HS-5 (cell line): ENCODE measurements at places on chromosomes 7 and 10.

DNA sequence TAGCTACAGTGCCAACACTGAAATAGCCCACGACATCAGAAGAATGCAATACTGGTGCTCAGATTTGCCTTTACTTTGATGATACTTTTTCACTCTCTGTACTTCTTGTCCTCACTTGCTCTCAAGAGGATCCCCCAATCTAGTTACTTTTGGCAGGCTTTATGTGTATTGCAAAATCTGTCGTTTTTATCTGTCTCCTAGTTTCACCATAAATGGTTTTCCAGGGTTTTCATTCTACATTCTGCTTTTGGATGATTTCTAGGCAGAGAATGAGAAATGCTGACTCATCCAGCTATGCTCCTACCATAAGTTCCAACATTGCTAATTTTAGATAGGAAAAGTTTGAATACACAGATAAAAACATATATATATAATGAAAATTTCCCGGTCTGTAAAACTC is 659.5 kb upstream of the NRG3 start:
- no peak for DNase-seq

- DNase-seq: no peak
Observed at GRCh38 chr7:44262031-44262430, 61.3 kb downstream of the YKT6 start.

- DNase-seq: no peak
Observed at GRCh38 chr7:27243340-27244163, 950 bp downstream of the EVX1 start.

DNA sequence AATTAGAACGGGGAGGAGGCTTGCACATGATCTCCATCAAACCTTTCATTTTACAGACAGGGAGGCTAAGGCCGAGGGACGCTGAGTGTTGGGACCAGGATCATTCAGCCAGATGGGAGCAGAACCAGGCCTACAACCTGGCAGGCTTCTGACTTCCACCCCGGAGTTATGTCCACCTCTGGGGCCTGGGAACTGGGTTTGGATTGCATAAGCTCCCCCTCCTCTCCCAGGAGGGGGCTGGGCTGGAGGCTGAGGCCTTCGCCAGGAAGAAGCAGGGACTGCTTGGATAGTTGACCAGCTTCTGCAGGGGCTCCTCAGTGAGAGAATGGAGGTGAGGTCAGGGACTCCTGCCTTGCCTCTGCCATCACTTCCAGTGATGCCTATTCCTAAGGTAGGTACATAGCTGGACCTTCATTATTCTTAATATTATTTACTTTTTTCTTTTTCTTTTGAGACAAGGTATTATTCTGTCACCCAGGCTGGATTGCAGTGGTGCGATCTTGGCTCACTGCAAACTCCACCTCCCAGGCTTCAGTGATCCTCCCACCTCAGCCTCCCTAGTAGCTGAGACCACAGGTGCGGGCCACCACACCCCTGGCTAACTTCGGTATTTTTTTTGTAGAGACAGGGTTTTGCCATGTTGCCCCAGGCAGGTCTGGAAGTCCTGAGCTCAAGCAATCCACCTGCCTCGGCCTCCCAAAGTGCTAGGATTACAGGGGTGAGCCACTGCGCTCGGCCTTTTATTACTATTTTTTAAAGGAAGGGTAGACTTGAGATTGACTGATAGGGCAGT is 1.3 kb downstream of the SNX10 start:
- no peak for DNase-seq

- DNase-seq: no peak
Observed at GRCh38 chr7:87342231-87342630, 3.2 kb upstream of the CROT start.

DNA sequence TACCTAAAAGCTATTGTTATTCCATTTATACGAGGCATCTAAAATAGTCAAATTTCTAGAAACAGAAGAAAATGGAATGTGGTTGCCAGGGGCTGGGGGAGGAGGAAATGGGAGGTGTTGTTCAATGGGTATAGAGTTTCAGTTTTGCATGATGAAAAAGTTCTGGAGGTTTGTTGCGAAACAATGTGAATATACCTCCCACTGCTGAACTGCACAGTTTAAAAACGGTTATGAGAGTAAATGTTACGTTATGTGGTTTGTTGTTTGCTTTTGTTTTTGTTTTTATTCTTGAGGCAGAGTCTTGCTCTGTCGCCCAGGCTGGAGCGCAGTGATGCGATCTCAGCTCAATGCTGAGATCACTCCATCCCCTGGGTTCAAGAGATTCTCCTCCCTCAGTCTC is 64.9 kb upstream of the NRBF2 start:
- no peak for DNase-seq

GRCh38 chr10:78185693-78186055 is 152.0 kb downstream of the RPS24 start:
- DNase-seq: no peak

- DNase-seq: no peak
Observed at GRCh38 chr7:32385316-32385956, 104.7 kb downstream of the LSM5 start.

DNA sequence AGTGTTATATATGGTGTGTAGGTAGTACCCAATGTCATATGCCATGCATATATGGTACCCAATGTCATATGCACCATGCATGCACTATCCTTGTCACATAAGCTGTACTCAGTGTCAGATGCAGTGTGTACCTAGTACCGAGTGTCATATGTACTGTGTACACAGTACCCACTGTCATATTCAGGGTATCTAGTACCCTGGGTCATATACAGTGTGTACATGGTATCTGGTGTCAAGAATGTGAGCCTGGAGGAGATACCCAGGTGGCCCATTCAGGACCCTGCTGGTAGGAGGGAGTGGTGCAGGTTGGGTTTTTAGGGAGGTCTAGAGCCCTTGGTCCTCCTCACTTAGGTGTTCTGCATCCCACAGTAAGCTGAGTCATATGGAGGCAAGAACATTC is 1.8 kb downstream of the ZMYND11 start:
- no peak for DNase-seq

- no peak for DNase-seq
Observed at GRCh38 chr7:82678716-82679115, 235.1 kb upstream of the CACNA2D1 start.

- DNase-seq: no peak
Observed at GRCh38 chr7:141630621-141631020, 71.3 kb downstream of the DENND11 start.

DNA sequence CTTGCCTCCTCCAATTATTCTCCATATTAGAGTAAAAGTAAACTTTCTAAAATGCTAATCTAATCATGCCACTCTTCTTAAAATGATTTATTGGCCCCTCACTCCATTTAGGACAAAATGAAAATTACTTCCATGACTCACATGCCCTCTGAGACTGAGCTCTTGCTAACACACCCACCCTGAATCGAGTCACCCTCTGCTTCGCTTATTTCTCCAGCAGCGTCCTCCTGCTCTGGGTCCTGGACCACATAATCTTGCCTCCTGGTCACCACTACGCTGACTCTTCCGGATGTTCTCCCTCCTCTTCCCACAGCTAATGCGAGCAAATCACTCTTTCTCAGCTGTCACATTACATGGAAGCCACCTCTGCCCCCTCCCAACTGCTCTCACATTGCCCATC is 384.0 kb upstream of the FZD8 start:
- DNase-seq: no peak

DNA sequence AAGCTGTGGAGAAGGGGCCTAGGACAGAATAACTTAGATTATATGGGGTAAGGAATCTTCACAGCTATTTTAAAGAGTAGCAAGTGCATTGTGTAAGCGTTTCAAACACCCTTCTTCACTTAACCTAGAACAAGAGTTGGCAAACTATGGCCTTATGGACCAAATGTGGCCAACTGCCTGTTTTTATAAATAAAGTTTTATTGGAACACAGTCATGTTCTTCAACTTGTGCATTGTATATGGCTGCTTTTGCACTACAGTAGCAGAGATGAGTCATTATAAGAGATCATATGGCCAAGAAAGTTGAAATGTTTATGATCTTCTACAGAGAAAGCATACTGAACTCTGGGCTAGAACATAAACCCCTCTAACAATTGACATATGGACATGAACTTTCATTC is 187.8 kb downstream of the ETV1 start:
- DNase-seq: no peak

DNA sequence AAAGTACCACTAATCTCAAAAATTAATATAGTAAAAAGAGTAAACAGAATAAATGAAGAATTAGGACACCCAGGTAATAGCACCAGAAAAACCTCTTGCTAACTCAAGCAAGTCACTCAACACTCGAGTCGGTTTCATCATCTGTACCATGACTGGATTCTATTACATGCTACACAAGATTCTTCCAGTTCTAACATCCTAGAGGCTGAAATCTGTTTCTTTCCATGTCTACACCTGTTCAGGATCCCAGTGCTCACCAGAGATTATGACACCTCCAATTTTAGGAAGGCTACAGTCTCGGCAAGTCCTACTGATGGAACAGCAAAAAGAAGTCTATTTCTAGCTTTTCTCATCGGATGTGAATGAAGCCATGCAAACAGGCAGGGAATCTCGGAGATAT is 95.3 kb upstream of the ANK3 start:
- DNase-seq: no peak

- DNase-seq: no peak
Observed at GRCh38 chr10:107741971-107742370, 577.5 kb upstream of the SORCS1 start.

DNA sequence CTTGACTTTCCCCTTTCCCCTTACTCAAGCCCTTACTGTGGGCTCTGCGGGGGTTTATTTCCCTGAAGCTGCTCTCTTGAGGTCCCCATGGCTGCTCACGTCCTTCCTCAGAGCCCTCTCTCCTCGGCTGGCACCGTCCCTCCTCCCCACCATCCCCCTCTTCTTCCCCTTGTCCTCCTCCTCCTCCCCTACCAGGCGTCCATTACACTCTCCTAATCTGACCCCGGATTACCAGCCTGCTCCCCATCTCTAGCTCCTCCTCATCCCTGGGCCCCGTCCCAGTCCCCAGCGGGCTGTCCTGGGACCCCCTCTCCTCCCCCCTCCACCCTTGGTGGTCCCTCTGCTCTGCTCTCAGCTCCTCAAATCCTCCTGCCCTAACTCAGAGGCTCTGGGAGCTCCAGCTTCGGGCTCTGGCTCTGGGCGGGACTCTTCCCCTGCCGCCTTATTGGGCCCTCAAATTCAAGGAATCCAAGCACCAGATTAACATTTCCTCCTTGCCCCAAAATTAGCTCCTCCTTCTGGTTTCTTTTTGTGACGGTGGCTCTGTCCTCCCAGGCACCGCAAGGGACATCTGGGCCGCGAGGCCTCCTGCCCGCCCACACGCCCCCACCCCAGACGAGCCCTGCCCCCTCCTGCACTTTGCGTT is 48.5 kb upstream of the LEP start:
- DNase-seq: no peak

GRCh38 chr10:92382631-92383030 is 91.7 kb downstream of the MARCHF5 start:
- DNase-seq: no peak

- DNase-seq: no peak
Observed at GRCh38 chr7:152132812-152133211, 107.3 kb downstream of the GALNT11 start.

- DNase-seq: no peak
Observed at GRCh38 chr10:103713676-103714075, 141.7 kb downstream of the SH3PXD2A start.

GRCh38 chr7:2863461-2864066 is 19.5 kb upstream of the GNA12 start:
- DNase-seq: peak; percentile 93

GRCh38 chr10:18195060-18195799 is 55.0 kb downstream of the CACNB2 start:
- no peak for DNase-seq

GRCh38 chr7:140923358-140924006 is 1.2 kb downstream of the BRAF start:
- DNase-seq: no peak

GRCh38 chr10:2772135-2772534 is 295.2 kb upstream of the PFKP start:
- DNase-seq: no peak

GRCh38 chr7:103560136-103560535 is 114.1 kb upstream of the SLC26A5 start:
- DNase-seq: no peak

DNA sequence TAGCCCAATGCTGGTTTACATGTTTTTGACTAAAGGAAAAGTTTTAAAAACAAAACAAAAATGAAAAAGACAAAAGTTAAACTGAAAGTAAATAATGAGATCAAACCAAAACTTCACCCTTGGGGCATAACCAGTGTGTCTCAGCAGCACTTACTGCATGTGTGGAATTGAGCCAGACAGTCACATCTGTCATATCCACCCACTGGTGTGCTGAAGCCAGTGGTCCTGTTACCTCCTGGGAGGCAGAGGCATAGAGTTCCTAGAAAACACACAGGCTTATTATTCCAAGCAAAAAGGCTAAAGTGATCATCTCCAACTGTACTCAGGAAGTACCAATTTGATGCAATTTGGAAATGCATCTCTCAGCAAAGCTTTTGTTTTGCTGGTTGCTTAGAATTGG is 40.4 kb downstream of the ASAH2 start:
- no peak for DNase-seq

DNA sequence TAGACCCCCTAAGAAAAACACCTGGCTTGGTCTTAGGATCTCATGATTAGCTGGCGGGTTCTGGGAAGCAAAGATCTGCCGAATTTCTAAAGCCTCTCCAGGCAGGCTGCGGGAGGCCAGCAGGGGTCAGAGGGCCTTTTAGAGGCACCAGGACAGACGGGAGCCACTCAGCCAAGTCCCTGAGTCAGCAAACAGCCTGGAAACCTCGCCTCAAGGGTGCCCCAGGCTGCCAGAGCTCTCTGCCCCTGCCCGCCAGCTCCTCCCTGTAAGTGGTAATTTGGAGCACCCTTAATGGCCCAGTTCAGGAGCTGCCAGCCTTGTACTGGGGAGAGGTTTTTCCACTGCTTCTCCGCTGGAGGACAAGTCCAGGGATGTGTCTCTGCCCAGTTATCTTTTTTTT is 88.7 kb downstream of the HIP1 start:
- no peak for DNase-seq

DNA sequence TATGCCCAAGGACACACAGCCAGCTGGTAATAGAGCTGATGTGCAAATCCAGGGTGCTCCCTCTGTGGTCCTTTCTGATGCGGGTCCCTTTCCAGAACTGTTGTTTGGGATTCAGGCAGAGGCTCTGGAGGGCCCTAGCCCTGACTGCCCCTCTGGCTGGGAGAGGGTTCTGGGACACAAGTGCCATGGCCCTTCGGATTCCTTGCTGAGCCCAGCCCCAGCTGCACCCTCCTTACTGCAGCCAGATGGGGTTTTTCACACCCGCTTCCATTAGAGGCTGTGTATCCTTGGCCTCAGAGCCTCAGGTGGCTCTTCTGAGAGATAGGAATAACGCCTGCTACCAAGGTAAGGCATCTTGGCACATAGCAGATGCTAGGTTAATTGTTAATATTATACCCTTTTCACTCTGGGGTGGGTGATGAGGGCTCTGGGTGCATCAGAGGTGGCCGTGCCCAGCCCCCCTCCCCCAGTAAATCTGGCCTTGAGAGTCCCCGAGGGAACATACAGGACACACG is 89.8 kb upstream of the LRRC4 start:
- DNase-seq: no peak
